NCI-H526 (cell line): ENCODE measurements at places on chromosomes 1 and 21.

- no peak for DNase-seq
Observed at GRCh38 chr1:43058545-43059360, 100.1 kb upstream of the SLC2A1 start.

DNA sequence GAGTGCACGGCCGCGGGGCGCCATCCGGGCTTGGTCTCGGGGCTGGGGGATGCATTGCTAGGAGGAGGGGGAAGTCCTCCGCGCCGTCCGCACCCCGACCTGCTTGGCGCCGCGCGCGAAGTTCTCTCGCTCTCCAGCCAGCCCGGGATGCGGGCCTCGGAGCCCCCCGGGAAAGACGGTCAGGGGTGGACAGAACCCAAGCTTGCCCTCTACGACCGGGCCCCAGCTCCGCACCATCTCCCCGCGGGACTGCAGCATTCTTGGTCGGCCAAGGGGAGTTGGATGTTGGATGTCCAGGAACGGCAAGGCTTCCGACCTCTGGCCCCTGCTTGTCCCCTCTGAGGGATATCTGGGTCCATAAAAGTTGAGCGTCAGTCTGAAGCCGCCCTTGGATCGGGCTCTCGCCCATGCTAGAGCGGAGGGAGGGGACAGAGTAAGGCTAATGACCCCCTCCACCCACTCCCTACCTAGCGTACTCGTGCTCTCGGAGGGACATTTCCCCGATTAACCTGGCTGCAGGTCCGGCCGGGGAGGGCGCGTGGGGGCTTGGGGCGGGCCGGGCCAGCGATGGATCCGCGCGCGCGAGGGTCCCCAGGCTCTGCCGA lies 522 bp downstream of the DISP3 start:
- peak; percentile 39 for DNase-seq

- no peak for DNase-seq
Observed at GRCh38 chr1:66641891-66642473, 108.0 kb downstream of the SGIP1 start.

- DNase-seq, result no peak
Observed at GRCh38 chr1:234839663-234840062, 229.7 kb upstream of the IRF2BP2 start.

DNA sequence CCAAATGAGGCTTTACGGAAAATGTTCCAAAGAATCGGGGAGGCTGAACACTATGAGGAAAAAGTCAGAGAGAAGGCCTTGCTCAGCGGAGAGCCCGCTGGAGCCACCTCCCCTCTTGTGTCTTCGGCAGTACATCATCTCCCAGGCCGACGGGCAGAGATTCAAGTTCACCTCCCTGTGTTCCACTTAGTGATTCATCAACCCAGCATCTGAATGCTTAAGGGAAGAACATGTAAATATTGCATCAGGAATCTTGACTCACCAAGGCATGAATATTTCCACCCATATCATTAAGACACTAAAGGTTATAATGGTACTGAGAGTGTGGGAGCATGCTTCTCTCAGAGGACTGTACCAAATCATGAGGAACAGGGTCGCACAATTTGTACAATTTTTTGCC lies 172.5 kb downstream of the ST6GALNAC5 start:
- no peak for DNase-seq

DNA sequence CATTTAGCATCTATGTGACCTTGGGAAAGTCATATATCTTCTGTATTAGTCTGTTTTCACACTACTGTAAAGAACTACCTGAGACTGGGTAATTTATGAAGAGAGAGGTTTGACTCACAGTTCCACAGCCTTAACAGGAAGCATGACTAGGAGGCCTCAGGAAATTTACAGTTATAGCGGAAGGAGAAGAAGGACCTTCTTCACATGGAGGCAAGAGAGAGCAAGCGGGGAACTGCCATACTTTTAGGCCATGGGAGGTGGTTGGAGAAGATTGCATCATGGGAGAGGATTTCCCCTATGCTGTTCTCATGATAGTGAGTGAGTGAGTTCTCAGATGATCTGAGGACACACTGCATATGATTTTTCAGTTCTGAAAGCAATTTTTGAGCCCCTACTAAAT lies 87.9 kb downstream of the CLEC20A start:
- DNase-seq, result no peak

DNA sequence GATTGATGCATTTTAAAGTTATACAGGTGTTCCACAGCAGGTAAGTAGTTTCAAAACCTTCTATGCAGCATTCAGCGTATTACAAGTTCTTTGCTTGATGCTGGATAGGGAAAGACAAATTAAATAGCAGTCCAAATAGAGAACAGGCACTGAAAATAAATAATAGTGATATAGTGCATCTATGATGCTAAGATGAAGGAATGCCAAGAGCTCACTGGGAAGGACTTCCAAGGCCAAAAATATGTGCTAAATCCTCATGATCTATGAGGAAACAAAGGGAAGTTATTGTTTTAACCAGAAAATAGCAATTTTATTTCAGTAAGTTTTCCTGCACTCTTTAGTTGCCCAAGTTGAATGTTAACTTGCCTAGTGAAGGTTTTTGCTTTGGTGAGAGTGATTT lies 127.8 kb upstream of the GREM2 start:
- no peak for DNase-seq

DNA sequence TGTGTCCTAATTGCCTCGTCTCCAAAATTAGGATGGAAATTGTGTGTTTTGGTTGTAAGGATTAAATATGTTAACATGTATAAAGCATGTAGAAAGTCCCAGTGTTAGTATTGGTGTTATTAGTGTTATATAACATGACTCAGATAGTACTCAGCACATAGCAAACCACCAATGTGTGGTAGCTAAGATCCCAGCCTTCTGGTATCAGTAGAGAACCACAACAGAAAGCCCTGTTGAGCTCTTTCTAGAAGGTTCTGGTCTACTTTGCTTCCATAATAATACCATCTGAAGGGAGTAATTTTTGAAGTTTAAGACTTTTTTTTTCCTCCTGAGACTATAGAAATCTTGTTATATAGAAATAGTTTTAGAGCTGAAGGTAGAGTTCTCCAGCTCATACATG lies 259.3 kb upstream of the SGIP1 start:
- no peak for DNase-seq

DNA sequence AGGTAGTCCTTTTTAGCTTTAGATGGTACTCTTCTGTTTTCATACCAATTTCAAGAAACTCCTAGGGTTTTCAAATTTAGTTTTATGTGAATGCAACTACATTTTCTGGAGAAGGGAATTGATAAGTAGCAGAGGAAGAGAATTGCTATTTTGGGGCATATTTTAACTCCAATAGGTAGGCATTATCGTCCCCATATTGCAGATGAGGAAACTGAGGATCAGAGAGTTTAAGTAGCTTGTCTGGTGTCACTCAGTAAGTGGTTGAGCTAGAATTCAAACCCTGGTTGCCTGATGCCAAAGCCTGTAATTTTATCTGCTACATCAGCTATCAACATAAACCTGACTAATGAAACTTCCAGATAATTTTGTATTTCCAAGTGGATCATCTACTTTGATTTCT lies 1.9 kb downstream of the NFYC start:
- no peak for DNase-seq

DNA sequence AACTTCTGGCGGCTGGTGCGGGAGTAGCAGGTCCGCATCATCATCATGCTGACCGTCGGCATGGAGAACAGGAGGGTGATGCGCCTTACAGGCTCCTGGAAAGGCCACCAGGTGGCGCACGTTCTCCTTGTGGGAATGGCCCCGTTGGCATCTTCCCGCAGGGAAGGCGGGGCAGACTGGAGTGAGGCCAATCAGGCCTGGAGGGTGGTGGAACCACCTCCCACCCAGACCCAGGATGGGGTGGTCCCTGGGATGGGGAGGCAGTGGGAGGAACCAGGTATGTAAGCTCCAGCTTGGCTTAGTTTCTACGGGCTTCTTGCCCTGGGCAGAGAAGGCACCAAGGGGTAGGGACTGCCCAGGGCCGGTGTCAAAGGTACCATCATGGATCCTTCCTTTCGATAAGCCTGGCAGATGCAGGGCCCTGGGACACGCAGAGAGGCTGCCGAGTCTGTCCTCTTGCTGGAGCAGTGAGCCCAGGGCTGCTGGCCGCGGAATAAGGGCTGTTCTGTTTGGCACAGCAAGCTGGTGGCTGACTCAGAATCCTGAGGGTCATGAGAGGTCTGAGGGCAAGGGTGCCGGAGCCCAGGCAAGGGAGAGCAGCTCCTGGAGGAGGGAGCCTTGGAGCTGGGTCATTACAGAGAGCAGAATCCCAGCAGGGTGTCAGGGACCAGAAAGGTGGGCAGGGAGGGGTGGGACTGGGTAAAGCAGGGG lies 8.7 kb upstream of the LGR6 start:
- DNase-seq, result peak; percentile 59

DNA sequence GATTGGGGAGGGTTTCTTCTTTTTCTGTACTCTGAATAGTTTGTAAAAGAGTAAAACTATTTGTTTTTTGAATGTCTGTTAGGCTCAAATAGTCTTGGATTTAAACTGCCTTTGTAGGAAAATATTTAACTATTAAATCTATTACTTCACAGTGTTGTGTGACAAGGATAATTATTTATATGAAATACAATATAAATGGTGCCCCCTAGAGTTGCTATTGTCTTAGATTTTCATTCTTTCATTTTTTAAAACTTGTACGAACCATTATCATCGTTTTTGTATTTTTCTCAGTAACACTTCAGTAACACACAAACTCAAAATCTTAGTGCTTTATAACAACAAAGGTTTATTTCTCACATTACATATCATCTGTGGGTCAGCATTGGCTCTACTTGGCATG lies 37.4 kb downstream of the C1orf185 start:
- no peak for DNase-seq

GRCh38 chr1:235951661-235952060 lies 85.0 kb upstream of the LYST start:
- no peak for DNase-seq

GRCh38 chr21:45889961-45890360 lies 91.6 kb upstream of the COL6A1 start:
- no peak for DNase-seq

GRCh38 chr1:41812051-41812450 lies 106.7 kb downstream of the HIVEP3 start:
- DNase-seq, result peak; percentile 87

- DNase-seq, result no peak
Observed at GRCh38 chr1:167297222-167298214, 76.8 kb downstream of the POU2F1 start.

DNA sequence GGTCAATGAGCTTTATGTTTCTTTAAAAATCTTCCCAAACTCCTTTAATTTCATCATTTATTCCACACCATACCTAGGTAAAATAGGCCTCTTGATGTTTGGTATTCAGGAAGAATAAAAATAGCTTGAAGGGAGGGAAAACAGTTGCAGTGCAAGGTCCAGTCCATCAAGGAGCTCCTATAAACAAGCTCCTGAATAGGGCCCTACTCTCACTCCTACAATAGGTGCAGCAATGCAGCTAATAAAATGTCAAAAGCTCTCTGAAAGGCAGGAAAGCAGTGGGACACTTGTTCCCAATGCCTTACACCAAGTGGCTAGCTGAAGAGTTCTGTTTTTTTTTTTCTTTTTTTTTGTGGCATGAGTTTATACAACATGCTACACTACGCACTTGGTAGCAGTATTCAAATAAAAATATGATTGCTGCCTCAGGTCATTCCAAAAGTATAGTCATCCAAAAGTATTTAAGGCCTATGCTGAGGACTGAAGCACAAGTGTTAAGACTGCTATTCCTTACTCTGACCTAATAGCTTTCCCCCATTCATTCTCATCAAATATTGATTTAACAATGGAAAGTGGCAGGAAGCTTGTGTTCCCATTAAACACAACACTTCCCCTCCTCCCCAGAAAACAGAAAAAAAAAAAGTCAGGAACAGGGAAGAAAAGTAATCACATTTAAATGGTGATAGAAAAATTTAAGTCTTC lies 9.8 kb downstream of the TEX38 start:
- DNase-seq, result no peak

DNA sequence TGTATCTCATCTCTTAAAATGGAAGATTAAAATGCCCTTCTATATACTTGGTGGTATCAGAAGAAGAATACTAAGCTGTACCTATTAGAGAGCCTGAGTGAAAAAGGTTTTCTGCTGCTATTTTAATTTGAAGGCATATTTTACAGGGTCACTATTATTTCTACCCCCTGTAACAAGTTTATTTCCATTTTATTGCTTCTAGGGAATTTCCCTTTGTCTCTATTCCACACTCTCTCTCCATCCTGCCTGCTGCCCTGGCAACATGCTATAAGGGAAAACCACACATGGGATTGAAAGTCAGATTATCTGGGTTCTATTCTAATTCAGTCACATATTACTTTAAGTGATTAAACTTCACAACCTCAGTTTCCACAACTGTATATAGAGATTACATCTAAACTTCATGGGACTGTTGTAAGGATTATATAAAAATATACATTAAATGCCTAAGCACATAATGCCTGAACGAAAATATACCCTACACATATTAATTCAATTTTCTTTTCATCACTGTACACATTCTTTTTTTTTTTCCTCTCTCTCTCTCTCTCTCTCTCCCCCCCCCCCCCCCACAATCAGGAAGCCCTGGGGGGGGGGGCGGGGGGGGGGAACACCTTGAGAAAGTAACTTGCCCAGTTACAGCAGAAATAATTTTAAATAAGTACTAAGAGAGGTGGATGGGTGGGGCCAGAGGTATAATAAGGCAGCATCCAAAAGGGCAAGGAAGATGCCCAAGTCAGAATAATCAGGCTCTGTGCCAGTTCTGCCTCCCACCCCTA lies 51.5 kb downstream of the LUZP1 start:
- no peak for DNase-seq

DNA sequence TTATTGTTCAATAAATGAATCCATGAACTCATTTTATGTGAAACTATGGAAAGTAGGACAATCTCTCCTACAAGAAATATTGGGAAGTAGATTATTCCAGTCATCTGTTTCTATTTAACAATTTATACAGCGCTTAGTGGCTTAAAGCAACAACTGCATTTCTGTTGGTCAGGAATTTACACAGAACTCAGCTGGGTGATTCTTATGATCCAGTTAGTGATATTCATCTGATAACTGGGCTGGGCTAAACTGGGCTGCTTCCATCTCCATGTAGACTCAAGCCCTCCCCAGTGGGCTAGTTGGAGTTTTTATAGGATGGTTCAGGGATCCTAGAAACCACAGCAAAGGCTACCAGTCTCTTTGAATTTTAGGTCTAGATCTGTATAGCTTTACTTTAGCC lies 497.9 kb upstream of the NEGR1 start:
- DNase-seq, result no peak

- no peak for DNase-seq
Observed at GRCh38 chr1:51264451-51264850, 28.4 kb downstream of the RNF11 start.

GRCh38 chr1:4654764-4655673 lies 610 bp downstream of the AJAP1 start:
- no peak for DNase-seq
